ENCODE measurements at places on chromosomes 6 and 20.

DNA sequence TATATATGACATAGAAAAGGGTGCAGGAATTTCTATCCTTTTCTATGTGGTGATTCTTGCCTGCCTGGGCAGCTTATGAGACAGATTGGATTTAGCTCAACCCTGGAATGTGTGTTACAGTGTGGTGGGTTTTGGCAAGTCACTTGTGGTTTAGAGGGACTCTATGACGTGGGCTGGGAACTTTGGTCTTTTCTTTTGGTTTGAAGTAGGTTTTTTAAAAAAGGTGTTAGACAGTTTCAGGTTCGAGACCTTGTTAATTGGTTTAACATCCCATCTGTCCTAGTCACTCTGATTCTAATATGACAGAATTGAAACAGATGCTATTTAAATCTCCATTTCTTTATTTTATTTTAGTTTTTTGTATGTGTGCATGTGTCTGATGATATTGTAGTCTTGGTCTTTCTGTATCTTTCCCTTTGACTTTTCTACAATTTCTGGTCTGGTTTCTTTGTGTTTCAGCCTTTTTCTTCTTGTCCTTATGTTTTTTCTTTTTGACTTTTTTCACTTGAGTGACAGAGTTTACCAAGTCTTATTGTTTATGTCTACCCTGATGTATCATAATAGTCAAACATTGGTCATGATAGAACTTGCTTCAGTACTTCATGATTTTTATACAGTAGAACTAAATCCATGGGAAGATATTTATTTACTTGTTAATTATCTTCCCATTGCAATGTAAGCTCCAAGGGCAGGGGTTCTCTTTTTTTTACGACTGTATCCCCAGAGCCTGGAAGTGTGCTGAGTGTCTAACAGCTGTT lies 174.3 kb downstream of the CDKAL1 start:
- no peak overlapping the region for H3K4me3 ChIP-seq
- peaks cover 43% of the 10 kb centered on the region for H3K4me1 ChIP-seq
- H3K27me3 ChIP-seq = no peaks in the 10 kb centered on the region
- no peak for DNase-seq

- H3K4me1 ChIP-seq = no peaks in the 10 kb centered on the region
- no peak overlapping the region for H3K27ac ChIP-seq
- H3K4me3 ChIP-seq = no peak overlapping the region
These were observed 41.1 kb downstream of the SLC13A3 start for GRCh38 chr20:46610145-46610544.

GRCh38 chr6:30073489-30074235 lies 1.9 kb downstream of the RNF39 start:
- H3K27ac ChIP-seq = no peak overlapping the region
- peak overlapping the region; percentile 9 for H3K4me3 ChIP-seq
- H3K4me1 ChIP-seq = peaks cover 47% of the 10 kb centered on the region
- no peak for DNase-seq
- peaks cover 74% of the 10 kb centered on the region for H3K27me3 ChIP-seq

- H3K27me3 ChIP-seq = no peaks in the 10 kb centered on the region
- DNase-seq = no peak
- H3K4me1 ChIP-seq = no peaks in the 10 kb centered on the region
- H3K36me3 ChIP-seq = peaks cover 47% of the 10 kb centered on the region
- no peak overlapping the region for H3K4me3 ChIP-seq
These were observed 37.2 kb downstream of the LHFPL5 start for GRCh38 chr6:35842381-35842780.

DNA sequence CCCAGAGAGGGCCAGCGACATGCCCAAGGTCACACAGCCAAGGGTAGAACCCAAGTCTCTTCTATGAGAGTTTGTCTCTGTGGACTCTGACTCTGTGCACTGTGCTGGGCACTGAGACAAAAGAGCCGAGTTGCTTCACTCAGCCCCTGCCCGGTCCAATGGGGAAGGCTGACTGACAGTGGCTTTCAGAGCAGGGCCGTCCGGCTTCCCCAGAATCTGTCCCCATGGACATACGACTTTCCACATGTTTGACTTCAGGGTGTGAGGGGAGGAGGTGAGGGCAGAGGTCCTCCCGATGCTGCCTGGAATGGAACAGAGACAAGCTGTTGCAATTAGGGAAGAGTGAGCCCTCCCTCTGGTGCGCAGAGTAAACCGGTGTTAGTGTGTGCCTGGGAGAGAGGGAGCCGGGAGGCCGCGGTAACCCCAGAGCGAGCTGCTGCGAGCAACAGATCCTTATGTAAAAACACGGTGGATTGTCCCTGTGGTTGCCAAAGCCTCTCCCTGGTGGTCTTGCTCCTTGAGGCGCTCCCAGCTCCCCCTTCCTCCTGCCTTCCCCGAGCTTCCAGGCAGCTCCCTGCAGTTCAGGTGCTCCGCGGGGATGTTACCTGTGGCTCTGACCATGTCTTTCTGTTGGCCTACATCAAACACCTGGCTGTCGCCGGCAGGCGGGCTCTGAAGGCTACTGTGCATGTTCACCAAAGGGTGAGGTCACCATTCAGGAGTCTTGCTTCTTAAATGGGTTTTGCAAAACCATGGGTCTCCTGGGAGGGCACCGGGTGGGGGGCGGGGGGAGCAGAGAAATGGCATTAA lies 672 bp downstream of the SIRPA start:
- H3K27ac ChIP-seq = no peak overlapping the region
- peak overlapping the region; percentile 51 for H3K4me3 ChIP-seq
- no peaks in the 10 kb centered on the region for H3K4me1 ChIP-seq
- peaks cover 59% of the 10 kb centered on the region for H3K27me3 ChIP-seq

GRCh38 chr6:82554666-82555065 lies 191.0 kb downstream of the TPBG start:
- DNase-seq = no peak
- H3K36me3 ChIP-seq = no peaks in the 10 kb centered on the region
- no peak overlapping the region for H3K4me3 ChIP-seq
- H3K27ac ChIP-seq = no peak overlapping the region
- no peaks in the 10 kb centered on the region for H3K27me3 ChIP-seq

GRCh38 chr6:106300944-106301343 lies 24.6 kb downstream of the ATG5 start:
- H3K27ac ChIP-seq = no peak overlapping the region
- H3K4me1 ChIP-seq = peaks cover 14% of the 10 kb centered on the region
- DNase-seq = no peak

- H3K36me3 ChIP-seq = no peaks in the 10 kb centered on the region
- H3K27ac ChIP-seq = no peak overlapping the region
- DNase-seq = no peak
- peaks cover 35% of the 10 kb centered on the region for H3K4me1 ChIP-seq
These were observed 116.9 kb upstream of the DTNBP1 start for GRCh38 chr6:15779726-15780125.

DNA sequence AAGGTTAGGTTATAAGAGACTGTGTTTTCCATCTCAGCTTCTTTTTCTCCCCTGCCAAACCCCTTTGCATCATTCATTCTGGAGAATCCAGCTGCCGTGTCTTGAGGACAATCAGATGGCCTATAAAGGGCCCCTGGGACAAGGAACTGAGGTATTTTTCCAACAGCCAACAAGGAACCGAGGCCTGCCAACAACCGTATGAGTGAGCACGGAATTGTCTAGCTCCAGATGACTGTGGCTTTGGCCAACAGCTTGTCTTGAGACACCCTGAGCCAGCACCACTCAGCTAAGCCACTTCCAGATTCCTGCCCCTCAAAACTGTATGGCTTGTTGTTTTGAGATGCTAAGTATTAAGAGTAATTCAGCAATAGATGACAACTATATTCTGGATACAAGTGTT lies 433.7 kb upstream of the HSF2 start:
- H3K27ac ChIP-seq = no peak overlapping the region
- no peak overlapping the region for H3K4me3 ChIP-seq

- DNase-seq = no peak
- H3K27ac ChIP-seq = no peak overlapping the region
These were observed 44.7 kb upstream of the GRIK2 start for GRCh38 chr6:101348816-101349215.

All from activated T-helper 1 cell treated with anti-CD3 and anti-CD28 coated beads, Interleukin-12 subunit alpha, Interleukin-12 subunit beta, Interleukin-2, Interleukin-4 antibody, amounts not matched to agents 30 ng/mL and 10 ng/mL and 1 ng/mL, durations not matched to agents 14 hours and 24 hours and 36 hours (primary cell).